ENCODE measurements at places on chromosomes 6 and 20.

- DNase-seq = no peak
Observed at GRCh38 chr6:123928529-123928928, 124.9 kb downstream of the NKAIN2 start.

DNA sequence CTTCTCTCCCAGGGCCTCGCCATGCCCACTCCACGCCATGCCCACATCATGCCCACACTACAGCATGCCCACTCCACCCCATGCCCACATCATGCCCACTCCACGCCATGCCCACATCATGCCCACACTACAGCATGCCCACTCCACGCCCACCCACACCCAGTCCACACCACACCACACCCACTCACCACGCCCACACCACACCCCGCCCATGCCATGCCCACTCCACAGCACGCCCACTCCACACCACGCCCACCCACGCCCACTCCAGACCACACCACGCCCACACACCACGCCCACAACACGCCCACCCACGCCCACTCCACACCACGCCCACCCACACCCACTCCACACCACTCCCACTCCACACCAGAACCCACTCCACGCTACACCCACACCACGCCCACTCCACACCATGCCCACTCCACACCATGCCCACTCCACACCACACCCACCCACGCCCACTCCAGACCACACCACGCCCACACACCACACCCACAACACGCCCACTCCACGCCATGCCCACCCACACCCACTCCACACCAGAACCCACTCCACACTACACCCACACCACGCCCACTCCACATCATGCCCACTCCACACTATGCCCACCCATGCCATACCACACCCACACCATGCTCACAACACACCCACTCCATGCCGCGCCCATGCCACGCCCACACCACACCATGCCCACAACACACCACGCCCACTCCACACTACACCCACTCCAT is 88.6 kb downstream of the ERMARD start:
- no peak for DNase-seq

- DNase-seq = peak; percentile 96
Observed at GRCh38 chr20:2314759-2315439, 19.1 kb downstream of the TGM3 start.

- peak; percentile 69 for DNase-seq
Observed at GRCh38 chr6:134464690-134465411, 146.9 kb upstream of the SGK1 start.

GRCh38 chr20:15033891-15034290 is 696.5 kb upstream of the FLRT3 start:
- no peak for DNase-seq

- DNase-seq = no peak
Observed at GRCh38 chr6:68726337-68726736, 91.3 kb downstream of the ADGRB3 start.

- DNase-seq = peak; percentile 60
Observed at GRCh38 chr6:130967502-130968445, 95.3 kb downstream of the EPB41L2 start.

DNA sequence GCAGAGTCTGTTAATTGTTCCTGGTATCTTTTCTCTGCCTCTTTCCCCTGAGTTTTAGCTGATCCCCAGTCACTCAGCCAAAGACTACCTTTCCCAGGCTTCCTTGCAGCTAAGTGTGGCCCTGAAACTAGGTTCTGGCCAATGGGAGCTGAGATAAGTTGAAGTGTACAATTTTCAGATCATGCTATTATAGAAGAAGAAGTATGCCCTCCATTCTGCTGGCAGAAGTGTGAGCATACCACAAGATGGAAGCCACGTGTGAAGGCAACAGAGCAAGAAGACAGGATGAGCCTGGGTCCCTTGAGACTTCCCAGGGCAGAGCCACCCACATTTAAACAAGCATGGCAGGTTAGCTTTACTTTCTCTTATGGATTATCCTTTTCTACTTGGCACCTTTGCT is 273.2 kb downstream of the HIVEP2 start:
- no peak for DNase-seq

GRCh38 chr6:24448396-24448795 is 41.0 kb downstream of the GPLD1 start:
- DNase-seq = no peak

DNA sequence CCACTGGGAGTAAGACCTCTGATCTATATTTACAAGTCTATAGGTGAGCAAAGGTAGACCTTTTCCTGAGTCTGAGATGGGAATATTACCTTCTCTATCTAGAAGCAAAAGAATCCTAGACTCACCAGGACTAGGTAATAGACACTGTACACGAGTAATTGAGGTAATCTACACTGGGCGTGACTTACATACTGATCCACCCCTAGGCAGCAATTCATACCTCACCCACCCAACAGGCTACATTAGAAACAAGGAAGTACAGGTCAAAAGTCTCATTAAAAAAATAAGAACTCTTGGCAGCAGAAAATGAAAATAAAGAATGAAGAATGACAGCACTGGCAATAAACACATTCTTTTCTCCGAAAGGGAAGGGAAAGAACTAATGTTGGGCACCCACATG is 7.6 kb downstream of the CSNK2A1 start:
- no peak for DNase-seq

- DNase-seq = no peak
Observed at GRCh38 chr20:62827311-62828038, 10.6 kb downstream of the COL9A3 start.

- DNase-seq = no peak
Observed at GRCh38 chr6:168293636-168294530, 25.7 kb downstream of the DACT2 start.

GRCh38 chr20:36467076-36467999 is 74.0 kb upstream of the MYL9 start:
- DNase-seq = peak; percentile 84

- no peak for DNase-seq
Observed at GRCh38 chr6:29490552-29490951, 2.8 kb upstream of the MAS1L start.

DNA sequence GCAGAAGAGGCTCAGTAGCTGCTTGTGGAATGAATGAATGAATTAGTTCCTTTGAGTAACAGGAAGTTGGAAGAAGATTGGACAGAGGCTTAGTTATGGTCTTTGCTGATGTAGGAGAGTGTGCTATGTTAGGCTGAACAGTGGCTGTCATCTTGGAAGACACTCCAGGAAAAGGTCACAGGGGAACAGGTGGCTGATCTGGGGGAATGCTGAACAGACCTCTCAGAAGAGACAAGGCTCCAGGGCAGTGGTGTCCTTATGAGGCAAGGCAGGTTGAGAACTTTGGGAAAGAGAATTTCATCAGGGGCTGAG is 62.3 kb downstream of the UTRN start:
- DNase-seq = no peak

- no peak for DNase-seq
Observed at GRCh38 chr6:64955435-64955848, 751.6 kb downstream of the EYS start.

- DNase-seq = no peak
Observed at GRCh38 chr6:147467428-147467827, 41.1 kb upstream of the SAMD5 start.

DNA sequence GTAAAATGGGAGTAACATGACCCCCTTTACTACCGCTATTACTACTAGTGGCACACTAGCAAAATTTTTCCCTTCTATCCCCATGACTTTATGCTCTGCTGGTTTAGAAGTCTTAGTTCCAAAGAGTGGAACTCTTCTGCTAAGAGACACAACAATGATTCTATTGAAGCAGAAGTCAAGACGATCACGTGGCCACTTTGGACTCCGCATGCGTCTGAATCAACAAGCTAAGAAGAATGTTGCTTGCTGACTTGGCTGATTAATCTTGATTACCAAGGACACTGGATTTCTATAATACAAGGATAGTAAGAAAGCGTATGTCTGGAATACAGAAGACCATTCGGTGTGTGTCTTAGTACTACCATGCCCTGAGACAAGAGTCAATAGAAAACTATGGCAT is 244.7 kb upstream of the BTBD3 start:
- DNase-seq = no peak

- DNase-seq = peak; percentile 14
Observed at GRCh38 chr20:50729901-50730764, 1.2 kb upstream of the PARD6B start.

DNA sequence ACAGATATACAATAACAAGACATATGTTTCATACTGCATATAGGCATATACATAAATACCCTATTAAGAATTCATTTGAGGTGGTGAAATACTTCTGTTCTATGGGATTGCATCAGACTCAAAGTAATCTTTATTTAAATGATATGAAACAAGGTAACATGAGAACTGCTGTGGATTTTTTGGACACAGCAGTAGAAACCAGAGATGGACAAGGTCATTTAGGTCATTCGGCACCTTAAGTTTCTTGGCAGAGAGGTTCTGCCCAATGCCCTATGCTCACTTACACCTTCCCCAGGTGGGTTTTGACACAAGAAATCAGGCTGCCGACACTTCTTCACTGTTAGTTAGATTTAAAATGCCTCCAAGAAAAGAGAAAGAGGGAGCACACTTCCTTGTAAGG is 43.9 kb upstream of the RBM24 start:
- no peak for DNase-seq

DNA sequence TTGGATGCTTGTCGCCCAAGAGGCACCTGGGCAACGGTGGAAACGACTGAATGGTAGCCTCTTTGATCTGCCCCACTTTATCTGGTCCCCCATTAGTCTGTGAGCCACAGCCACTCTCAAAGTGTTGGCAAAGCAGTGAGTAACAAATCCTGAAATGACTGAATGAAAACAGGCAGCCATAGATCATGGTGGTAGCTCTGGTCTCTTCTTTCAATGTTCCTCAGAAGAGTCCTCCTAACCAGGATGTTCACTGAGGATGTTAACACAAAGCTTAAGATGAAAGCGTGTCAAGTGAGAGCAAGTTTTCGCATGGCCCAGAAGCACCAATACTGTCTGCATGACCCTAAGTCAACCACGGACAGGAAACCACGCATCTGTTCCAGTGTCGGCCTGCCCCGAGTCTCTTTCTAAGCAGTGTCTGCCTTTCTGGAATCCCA is 107.3 kb downstream of the IRF4 start:
- no peak for DNase-seq

GRCh38 chr20:62822239-62822787 is 5.5 kb downstream of the COL9A3 start:
- DNase-seq = no peak

- no peak for DNase-seq
Observed at GRCh38 chr6:13462458-13463327, 24.7 kb downstream of the GFOD1 start.

DNA sequence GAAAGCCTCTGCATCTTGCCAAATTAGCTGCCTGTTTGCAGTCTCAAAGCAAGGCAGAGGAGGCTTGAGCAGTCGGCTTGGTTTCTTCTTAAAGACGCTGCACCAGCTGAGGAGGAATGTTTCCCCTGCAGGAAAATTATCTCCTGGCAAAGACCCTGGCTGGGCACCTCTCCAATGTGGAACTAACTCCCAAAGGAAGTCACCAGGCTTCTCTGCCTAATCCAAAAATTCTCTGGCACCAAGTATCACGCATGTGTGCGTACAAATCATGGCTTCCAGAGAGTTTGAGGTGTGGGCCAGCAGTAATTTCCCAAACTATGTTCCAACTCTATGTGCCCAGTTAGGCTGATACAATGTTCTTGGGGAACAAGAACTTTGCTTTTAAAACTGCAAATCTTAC is 176.2 kb downstream of the KIF16B start:
- peak; percentile 23 for DNase-seq

GRCh38 chr6:167581637-167582036 is 245.1 kb upstream of the AFDN start:
- no peak for DNase-seq

GRCh38 chr6:142013287-142013686 is 119.4 kb upstream of the GJE1 start:
- DNase-seq = peak; percentile 92

DNA sequence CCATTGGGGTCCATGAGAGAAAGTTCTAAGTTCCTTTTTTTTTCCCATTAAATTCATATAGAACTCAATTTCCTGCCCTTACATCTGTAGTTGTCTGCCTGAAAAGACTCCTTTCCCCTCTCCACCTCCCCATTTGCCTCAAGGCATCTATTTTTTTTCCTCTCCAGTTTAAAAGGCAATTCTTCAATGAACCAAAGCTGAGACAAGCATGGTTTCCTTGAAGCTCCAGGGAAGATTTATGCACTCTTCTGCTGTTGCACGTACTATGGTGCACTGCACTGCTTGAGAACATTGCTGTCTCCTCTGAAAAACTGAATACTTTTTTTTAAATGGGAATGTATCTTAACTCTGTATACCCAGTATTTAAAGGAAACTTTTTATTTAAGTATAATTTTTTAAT is 465.2 kb downstream of the CD83 start:
- no peak for DNase-seq

DNA sequence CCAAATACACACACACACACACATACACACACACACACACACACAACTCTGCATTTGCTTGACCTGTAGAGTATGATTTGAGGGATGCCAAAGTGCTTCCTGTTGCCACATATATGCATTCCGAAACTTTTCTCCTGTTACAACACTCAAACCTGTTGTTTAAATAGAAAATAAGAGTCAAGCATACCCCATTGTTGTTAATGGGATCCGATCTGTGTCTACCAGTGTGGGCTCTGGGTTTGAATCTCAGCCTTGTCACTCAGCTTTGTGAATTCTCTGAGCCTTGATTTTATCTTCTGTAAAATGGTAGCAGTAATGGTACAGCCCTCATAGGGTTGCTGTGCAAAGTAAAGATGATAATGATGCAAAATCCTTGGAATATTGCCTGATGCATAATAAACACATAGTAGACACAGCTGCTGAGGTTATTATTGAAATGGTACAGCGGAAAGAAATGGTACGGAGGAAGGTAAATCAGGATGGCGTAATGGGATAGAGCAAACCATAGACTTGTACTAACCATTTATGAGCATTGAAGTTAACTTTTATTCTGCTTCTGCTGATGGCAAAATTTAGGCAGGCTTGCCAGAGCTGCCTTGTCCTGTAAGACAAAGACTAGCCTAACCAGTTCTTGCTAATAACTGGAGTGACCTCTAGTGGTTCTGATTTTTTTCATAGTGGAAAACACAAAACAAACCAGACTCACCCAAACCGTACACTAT is 113.5 kb upstream of the PHACTR1 start:
- peak; percentile 62 for DNase-seq

DNA sequence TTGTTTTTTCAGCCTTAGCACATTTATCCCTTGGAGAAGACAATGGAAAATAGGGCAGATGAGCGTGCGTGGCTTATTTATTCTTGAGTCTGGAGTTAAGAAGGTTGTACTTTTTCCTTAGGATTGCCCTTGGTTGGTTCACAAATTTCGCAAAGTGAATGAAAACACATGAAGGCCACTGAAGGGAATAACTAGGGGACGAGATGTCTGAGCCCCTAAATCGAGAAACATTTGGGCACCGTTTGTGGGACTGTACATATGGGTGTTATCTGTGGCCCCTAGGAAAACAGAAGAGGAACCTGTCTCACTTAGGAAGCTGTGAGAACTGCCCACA is 19.4 kb upstream of the TRIM27 start:
- DNase-seq = no peak

DNA sequence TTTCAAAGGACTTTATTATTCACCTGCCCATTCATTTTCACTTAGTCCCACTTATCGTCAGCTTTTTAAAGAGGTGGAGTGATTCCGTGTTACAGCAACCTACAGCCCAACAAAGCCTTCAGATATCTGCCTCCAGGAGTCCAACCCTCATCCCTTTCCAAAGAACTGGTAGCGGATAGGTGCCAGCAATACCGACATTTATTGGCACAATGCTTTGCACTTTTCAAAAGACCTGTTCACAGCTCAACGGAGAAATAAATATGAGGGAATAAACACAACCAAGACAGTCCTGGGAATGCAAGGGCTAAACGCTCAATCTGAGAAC is 819 bp upstream of the MTRF1L start:
- no peak for DNase-seq

- peak; percentile 41 for DNase-seq
Observed at GRCh38 chr6:83192456-83192855, 609 bp downstream of the PGM3 start.

Data from fibroblast of mammary gland (primary cell).